ENCODE measurements at places on chromosomes 12 and 14.

DNA sequence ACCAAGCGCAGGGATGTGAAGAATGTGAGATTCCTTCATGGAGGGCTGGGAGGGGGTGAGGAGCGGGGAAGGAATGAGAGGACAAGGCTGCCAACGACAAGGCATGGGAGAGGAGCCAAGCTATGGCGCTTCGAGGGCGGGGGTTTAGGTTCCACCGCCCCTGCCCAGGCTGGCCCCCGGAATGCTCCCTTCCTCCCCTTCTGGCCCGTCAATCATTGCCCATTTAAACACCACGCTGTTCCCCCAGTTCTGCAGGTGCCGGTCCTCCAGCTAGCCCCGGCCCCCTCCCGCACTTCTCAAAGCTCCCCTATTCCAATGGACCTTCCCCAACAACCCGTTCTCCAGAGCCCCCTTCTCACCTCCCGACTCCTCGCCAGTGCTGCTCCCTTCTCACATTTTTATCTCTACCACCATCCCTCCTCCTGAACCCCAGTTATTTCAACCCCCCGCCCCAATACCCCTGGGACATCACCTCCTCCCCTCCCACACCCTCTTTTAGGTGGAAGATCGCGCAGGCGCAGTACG, 428 bp downstream of the RNF41 start:
- no peak for DNase-seq

- DNase-seq, result peak; percentile 76
Observed at GRCh38 chr14:92135269-92135668, 13.5 kb downstream of the CPSF2 start.

DNA sequence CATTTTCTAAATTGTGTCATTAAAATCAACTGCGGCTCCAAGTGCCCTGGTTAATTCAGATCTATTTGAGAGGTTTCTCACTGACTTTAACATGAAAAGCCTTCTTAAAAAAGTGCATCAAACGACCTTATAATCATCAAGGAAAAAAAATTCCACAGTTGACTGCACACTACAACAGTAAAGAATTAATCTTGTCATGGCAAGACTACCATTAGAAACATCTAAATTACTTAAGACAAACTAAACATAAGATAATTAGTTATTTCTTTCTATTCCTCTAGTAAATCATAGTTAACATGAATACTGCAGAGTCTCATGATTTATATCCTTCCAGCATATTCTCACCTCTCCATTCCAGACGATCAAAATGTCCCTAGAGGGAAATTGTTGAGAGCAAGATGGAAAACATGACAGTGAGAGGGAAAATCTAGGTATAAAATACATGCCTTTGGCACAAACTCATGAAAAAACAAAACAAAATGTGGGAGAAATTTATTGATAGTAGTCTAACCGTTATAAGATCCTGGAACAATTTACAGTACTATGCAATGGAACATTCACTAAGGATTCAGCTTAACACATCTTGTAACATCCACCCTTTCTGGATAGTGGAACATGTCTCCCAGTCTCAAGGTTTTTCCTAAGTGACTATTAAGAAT, 112.5 kb downstream of the PRKD1 start:
- DNase-seq, result no peak

GRCh38 chr14:101813833-101814232, 52.3 kb downstream of the PPP2R5C start:
- no peak for DNase-seq

DNA sequence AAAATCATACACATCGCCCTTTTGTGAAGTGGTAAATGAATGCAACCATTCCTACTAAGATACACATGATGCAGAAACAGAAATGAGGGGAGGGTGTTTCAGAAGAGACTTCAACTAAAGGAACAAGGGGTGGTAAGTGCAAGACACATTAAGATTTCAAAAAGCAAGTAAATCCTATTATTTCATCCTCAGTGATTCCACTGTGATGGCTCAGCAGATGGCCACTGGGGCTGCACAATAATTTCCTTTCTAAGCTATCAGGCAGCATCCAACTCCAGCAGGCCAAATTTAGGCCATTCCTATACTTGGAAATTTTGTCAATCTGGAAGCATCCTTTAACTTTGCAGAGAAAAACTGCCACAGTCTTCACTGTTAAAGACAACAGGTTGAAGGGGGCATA, 272.4 kb downstream of the NELL2 start:
- no peak for DNase-seq

DNA sequence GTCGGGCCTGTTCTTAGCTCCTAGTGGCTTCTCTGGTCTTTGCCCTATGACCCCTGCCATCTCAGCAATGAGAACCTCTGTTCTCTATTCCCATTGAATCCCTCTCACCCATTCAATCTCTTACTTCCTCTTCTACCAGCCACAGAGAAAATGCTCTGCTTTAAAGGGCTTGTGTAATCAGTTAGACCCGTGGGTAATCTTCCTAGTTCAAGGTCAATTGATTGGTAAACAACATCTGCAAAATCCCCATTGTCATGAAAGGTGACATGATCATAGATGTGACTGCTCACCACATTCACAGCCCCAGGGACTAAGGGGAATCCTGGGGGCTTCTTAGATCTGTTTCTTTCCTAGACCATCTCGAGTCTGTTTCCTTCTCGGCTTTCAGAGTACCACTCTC, 7.2 kb upstream of the CCDC197 start:
- DNase-seq, result no peak

DNA sequence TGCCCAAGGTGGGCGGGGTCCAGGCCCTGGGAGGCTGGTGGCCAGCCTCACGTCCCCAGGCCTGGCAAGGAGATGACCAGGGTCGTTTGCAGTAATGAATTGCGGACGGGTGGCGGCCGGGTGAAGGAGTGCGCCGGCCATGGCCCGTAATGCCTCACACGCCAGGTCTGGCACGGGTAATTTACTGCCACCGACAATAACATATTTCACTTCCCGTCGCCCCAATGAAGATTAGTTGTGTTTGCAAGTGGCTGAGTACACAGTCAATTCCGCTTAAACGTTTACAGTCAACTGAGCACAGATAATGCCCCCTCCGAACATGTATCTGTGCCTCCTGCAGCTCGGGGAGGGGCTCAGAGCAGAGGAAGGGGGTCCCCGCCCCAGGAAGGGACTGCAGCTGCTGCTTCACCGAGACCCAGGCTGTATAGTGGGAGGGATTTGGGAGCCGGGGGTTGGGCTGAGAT, 48.3 kb downstream of the MVK start:
- DNase-seq, result peak; percentile 56

- DNase-seq, result no peak
Observed at GRCh38 chr12:7190268-7191055, 976 bp downstream of the PEX5 start.

GRCh38 chr12:130342442-130342841, 4.8 kb downstream of the PIWIL1 start:
- no peak for DNase-seq

GRCh38 chr14:92215579-92215978, 93.8 kb downstream of the CPSF2 start:
- DNase-seq, result no peak

- no peak for DNase-seq
Observed at GRCh38 chr14:102417646-102418045, 54.9 kb downstream of the TECPR2 start.

DNA sequence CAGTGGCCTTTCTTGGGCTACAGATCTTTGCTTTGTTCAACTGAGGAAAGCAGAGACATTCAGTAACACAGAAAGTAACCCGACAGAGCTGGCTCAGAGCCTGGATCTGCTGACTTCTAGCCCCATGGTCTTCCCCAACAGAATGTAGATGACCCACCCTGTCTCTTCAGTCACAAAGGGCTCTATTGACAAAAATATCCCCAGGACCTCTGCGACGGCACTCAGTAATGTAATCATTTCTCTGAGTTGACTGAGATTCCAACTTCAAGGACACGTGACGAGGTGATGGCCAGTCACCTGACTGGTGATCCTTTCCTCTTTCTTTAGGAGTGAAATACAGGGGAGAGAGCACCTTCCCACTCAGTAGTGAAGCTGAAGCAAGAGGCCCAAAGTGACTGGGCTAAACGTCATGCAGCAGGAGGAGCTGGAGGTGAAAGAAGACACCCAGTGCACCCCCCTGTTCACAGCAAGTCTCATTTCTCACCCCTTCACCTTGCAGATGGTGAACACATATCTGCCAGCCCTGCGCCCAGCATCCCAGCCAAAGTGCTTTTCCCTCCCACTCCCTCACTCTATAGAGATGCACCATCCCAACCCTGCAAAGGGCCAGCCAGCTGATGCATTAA, 179.2 kb upstream of the EGLN3 start:
- no peak for DNase-seq

- peak; percentile 12 for DNase-seq
Observed at GRCh38 chr14:31275731-31276130, 68.1 kb upstream of the HECTD1 start.

DNA sequence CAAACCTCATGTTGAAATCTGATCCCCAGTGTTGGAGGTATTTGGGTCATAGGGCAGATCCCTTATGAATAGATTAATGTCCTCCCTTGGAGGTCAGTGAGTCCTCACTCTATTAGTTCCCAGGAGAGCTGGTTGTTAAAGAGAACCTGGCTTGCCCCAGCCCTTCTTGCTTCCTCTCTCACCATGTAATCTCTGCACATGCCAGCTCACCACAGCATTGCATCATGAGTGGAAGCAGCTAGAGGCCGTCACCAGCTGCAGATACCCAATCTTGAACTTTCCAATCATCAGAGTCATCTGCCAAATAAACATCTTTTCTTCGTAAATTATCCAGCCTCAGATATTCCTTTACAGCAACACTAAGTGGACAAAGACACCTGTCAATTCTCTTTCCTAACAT, 161.8 kb upstream of the IGF1 start:
- DNase-seq, result no peak

DNA sequence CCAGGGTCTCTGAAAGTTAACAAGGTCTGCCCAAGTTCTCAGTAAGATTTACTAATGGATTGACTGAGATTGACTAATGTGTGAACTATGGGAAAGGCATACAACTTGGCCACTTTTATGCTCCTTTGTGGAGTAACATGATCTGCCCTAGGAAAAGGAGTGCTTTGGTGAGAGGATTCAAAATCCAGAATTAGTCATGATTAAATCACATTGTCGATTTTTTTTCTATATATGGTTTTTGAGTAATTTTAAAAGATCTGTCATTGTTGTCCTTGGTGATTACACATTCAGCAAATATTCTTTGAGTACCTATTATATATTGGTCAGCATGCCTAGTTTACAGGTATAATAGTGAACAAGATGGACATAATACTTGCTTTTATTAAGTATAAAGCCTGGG, 147.7 kb upstream of the SYT10 start:
- DNase-seq, result no peak

- no peak for DNase-seq
Observed at GRCh38 chr12:43763769-43764168, 5.0 kb downstream of the IRAK4 start.

GRCh38 chr14:63212776-63213500, 8.7 kb downstream of the RHOJ start:
- DNase-seq, result peak; percentile 73

- DNase-seq, result no peak
Observed at GRCh38 chr14:73789989-73790581, 61.5 kb upstream of the PTGR2 start.

GRCh38 chr12:82873951-82874350, 187.2 kb downstream of the TMTC2 start:
- DNase-seq, result peak; percentile 97

GRCh38 chr14:64296561-64296960, 2.4 kb upstream of the ESR2 start:
- no peak for DNase-seq

GRCh38 chr12:51886021-51886710, 1.7 kb upstream of the ANKRD33 start:
- DNase-seq, result no peak

- DNase-seq, result no peak
Observed at GRCh38 chr14:91745344-91745743, 13.5 kb upstream of the CATSPERB start.

DNA sequence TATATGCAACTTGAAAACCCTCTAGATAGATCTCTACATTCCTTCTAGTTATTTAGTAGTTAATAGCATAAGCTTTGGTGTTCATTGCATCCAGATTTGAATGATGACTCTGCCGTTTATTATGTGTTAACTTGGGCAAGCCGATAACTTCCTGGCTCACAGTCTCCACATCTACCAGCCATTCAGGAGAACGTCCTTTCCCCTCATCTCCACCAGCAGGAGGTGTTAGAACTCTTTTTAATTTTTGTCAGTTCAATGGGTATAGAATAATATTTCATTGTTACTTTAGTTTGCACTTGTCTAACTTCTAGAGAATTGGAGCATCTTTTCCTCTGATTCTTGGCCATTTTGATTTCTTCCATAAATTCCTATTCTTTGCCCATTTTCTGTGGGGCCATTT, 30.0 kb upstream of the WSCD2 start:
- no peak for DNase-seq

- no peak for DNase-seq
Observed at GRCh38 chr14:65972891-65973290, 513.3 kb upstream of the CCDC196 start.

GRCh38 chr12:29610473-29611170, 113.1 kb upstream of the OVCH1 start:
- no peak for DNase-seq

GRCh38 chr14:33412450-33412849, 473.8 kb downstream of the NPAS3 start:
- no peak for DNase-seq

DNA sequence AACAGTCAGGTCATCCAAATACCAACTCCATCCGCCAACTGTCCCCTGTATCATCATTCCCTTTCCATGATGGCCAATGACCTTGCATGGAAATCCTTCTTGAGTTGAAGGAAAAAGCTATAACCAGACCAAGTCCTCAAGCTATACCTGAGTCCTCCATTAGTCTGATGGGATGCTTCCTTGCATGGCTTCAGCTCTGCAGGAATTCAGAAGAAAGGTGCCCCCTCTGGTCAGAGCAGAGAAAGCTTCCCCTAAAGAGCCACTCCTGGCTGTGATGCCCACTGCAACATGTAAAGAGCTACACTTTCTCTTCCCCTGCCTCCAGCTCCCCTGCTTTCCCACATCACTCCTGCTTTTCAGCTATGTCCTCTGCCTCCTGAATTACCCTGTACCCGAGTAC, 43.1 kb upstream of the FKBP4 start:
- no peak for DNase-seq

- DNase-seq, result no peak
Observed at GRCh38 chr12:95358111-95359083, 115.6 kb upstream of the METAP2 start.

Measured in NCI-H2171 treated with DMSO at 0.1 percent for 48 hours (cell line).